ENCODE measurements at places on chromosomes 2 and 18.

DNA sequence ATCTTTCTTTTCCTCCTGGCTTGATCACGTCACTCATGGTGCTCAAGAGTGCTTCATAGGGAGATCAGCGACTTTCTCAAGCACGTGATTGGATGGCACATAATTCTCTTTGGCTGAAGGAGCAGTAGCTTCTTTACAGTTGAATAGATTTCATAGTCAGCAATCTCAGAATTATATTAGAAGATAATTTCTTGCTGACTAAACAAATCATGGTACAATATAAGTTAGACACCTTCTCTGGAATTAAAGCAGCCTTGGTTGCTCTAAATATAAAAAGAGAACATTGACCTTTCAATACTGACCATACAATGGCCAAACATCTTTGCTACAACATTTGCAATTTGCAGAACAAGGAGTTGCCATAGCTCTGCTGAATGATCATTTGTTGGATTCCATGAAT lies 238.5 kb upstream of the CHST9 start:
- no peak for DNase-seq

- DNase-seq: no peak
Measured at GRCh38 chr2:100944617-100945432, 57.3 kb upstream of the RPL31 start.

- DNase-seq: no peak
Measured at GRCh38 chr2:3102922-3103569, 274.6 kb downstream of the EIPR1 start.

- no peak for DNase-seq
Measured at GRCh38 chr2:232043966-232044365, 82.5 kb downstream of the DIS3L2 start.

GRCh38 chr2:215368493-215368809 lies 56.6 kb downstream of the ATIC start:
- no peak for DNase-seq

GRCh38 chr2:88250404-88250803 lies 80.3 kb downstream of the THNSL2 start:
- no peak for DNase-seq

- DNase-seq: no peak
Measured at GRCh38 chr2:112993831-112994230, 11.4 kb upstream of the IL36A start.

- DNase-seq: no peak
Measured at GRCh38 chr2:109407276-109408042, 206.3 kb downstream of the SEPTIN10 start.

DNA sequence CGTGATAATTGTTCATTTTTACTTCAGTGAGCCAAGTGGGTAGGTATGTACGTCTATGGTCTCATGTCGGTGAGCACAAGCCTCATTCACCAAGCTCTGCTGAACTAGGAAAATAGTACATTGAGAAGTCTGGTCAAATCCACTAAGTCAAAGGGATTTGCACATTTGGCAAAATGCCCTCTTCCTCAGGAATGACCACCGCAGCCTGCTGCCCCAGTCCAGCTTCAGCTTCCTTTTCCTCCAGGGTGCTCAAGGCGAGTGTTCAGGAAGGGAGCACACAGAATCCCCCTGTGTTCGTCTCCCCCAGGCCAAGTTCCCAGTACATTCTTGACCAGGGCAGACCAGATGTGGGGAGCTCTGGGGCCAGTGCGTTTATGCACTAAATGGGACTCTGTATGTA lies 23.0 kb downstream of the TCF7L1 start:
- no peak for DNase-seq

DNA sequence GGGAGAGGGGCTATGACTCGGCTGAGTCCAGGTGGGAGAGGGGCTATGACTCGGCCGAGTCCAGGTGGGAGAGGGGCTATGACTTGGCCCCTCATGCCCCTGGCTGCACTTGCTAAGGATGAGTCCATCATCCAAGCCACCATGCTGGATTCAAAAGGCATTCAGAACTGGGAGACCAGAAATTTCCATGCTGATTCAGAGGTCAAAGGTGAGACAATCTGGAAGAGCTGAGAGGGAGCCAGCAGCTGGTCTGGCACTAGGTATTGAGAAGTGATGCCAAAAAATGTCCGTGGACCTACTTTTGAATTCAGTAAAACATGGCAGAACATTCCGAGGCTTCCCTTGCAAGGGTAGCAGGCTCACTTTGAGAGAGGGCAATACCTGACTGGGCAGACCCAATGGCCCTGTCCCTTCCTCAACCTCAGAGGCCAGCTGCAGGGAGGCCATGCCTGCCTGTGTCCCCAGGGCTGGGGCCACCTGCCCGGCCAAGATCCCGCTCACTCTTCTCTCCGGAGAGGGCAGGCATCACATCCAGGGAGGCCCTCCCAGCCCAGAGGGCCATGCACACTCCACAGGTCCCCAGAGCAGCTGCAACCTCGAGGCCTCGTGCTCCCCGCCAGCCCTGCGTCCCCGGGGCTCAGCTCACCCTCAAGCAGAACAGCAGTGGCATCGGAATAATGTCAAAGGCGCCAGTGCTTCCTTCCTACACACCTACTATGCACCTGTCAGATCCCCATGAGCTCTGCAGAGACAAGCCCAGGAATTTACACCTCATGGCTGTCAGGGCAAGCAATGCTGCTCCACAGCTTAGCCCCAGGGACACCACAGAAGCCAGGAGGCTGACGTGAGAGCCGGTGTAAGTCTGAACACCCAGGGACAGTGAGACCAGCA lies 80.2 kb upstream of the GPC1 start:
- no peak for DNase-seq

DNA sequence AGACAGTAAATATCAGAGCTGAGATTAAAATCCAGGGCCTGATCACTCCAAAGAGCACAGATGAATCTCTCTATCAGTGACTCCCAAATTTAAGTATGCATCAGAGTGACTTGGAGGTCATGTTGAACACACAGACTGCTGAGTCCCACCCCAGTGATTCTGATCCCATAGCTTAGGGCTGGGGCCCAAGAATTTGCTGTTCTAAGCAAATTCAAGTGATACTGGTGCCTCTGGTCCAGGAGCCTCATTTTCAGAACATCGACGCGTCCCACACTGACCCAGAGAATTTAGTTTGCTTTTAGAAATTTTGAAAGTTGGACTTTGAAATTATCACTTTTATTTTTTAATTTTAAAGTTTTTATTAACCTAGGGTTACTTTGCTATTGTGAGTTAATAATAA lies 72.7 kb upstream of the NETO1 start:
- DNase-seq: no peak

DNA sequence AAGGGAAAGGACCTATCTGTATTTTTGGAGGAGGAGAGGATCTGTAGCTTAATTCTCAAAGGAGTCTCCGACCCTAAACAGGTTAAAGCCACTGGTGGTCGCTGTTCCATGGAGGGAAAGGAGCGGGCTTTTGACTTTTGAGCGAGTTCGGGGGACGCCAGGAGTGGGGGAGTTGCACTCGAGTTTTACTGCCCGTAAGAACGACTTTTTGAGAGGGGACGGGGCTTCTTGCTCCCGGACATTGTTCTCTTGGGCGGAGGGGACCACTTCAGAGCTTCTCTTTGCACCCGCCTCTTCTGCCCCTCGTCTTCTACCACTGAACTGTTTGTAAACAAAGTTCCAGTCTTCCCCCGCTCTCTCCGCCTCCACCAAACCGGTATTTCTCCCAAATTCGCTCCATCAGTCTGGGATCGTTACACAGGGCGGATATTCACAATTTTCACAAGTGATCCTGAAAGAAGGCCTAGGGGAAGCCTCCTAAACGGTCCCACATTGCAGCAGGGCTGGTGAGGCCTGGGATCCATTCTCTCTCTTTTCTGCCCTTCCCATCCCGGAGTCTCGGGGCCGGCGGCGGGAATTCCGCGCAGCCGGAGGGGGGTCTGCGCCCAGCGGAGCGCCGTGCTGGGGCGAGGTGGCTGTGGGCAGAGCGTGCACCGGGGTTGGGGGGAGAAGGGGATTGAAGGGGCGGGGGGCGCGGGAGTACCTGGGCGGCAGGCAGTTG lies 6.6 kb downstream of the DLX2 start:
- no peak for DNase-seq

- no peak for DNase-seq
Measured at GRCh38 chr2:240982821-240983281, 15.6 kb upstream of the SNED1 start.

DNA sequence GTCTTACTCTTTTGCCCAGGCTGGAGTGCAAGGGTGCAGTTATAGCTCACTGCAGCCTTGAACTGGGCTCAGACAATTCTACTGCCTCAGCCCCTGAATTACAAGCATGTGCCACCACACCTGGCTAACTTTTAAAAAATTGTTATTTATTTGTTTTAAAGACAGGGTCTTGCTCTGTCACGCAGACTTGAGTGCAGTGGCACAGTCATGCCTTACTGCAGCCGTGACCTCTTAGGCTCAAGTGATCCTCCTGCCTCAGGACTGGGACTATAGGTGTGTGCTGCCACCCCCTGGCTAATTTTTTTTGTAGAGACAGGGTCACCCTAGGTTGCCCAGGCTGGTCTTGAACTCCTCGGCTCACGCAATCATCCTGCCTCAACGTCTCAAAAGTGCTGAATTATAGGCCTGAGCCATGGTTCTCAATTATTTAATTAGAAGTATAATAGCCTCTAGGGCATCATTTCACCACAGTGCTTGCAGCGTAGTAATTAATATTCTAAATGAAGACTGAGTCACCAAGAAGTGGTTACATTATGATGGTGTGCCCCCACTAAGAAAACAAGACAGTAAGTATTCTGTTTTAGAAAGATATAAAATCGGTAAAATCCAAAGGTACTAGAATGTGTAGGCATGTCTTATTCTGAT lies 69.6 kb downstream of the EML4 start:
- no peak for DNase-seq

- DNase-seq: no peak
Measured at GRCh38 chr2:33516456-33516995, 40.1 kb downstream of the RASGRP3 start.

- no peak for DNase-seq
Measured at GRCh38 chr18:79818036-79818435, 20.3 kb downstream of the KCNG2 start.

DNA sequence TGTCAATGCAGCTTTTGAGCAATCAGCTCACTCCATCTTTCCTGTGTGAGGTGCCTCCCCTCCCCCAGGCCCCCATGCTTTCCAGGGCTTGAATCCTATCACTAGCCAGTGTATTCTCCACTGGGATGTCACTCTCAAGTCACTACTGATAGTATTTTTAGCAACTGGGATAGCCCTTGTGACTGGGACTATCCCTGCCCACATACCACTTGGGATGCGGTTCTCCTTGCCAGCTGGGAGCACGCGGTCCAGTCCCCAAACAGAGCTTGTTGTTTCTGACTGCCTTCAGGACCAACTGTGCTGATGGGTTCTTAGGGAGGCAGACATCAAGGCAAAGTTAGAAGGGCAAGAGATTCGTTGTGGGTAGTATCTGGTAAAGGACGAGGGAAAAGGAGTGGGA lies 134.9 kb downstream of the FAM161A start:
- DNase-seq: no peak

- no peak for DNase-seq
Measured at GRCh38 chr2:118223992-118224894, 136.0 kb downstream of the INSIG2 start.

DNA sequence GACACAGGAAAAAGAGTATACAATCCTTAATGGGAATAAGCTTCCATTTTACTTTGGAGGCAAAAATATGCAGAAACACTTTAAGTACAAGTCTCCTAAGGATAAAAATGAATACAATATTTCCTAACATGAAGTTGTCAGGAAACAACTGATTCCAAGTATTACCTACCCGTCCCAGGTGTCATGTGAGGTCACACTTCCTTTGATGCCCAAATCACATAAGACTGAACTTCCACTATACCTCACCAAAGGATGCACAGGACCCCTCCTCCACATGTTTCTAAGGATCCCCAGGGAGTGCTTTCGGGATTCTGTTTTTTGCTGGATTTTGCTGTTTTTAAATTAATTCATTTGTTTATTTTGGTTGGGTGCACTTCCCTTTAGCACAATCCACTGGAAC lies 438.5 kb upstream of the TCF4 start:
- no peak for DNase-seq

DNA sequence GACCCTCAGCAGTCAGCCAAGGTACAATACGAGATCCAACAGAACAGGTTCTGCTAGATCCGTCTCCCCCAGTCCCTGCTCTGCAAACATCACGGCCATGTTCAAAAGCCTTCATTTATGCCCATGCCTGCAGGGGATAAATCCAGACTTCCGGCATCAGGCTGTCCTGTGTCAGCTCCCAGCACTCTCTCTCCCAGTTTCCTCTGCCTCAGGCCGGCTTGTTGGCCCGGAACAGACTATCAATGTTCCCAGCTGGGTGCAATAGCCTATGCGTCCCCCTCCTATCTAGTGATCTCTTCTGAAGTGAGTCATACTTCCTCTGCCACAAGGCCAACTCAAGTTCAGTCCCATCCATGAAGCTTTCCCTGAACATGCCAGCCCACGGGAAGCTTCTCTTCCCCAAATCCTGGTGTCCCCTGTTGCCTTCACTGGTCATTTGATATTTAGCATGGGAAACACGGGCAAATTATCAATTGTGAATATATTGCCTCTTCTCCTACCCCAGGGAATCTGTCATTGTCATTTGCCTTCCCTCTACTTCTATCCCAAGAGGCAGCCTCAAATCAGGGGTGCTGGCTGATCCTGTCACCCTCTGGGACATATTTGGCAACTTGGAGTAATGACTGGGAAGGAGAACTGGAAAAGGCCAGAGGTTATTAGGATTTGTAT lies 51.1 kb downstream of the CAPN13 start:
- DNase-seq: no peak

GRCh38 chr18:55300936-55301531 lies 287.0 kb downstream of the TCF4 start:
- DNase-seq: no peak

DNA sequence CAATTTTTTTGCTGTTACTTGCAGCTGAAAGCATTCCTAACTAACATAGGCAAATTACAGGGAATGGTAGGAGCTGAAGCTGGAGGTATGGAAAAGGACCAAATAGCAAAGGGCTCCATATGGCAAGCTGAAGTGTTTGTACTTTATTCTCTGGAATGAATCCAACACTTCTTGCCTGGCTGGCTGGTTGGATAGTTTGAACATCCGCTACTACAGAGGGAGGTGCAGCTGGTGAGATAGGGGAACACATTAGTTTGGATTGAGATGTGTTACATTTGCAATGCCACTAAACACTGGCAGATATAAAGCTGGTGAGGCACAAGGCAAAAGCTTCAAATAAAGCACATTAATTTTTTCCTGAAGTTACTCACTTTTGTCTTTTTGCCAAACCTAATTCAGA lies 291.5 kb downstream of the SP3 start:
- DNase-seq: no peak

- DNase-seq: no peak
Measured at GRCh38 chr2:53865264-53865663, 5.5 kb upstream of the GPR75 start.

DNA sequence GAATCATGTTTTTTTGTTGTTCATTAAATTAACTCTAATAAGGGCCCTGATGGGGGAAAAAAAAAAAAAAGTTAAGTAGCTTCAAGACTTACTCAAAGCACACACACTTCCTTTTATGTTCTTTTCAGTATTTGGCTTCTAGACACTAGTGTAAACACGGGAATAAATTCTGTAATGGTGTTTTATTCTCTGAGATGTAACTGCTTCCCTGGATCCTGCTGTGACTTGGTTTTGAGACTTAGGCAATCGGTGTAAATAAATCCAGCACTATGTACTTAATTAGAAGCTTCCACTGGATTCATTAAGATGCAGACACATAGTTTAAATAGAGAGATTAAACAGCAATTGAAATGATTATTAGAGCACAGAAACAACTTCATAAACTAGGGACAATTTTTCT lies 26.1 kb upstream of the AP1S3 start:
- DNase-seq: no peak
